Amniotic stem cell (primary cell): ENCODE measurements at places on chromosomes 5 and 9.

DNA sequence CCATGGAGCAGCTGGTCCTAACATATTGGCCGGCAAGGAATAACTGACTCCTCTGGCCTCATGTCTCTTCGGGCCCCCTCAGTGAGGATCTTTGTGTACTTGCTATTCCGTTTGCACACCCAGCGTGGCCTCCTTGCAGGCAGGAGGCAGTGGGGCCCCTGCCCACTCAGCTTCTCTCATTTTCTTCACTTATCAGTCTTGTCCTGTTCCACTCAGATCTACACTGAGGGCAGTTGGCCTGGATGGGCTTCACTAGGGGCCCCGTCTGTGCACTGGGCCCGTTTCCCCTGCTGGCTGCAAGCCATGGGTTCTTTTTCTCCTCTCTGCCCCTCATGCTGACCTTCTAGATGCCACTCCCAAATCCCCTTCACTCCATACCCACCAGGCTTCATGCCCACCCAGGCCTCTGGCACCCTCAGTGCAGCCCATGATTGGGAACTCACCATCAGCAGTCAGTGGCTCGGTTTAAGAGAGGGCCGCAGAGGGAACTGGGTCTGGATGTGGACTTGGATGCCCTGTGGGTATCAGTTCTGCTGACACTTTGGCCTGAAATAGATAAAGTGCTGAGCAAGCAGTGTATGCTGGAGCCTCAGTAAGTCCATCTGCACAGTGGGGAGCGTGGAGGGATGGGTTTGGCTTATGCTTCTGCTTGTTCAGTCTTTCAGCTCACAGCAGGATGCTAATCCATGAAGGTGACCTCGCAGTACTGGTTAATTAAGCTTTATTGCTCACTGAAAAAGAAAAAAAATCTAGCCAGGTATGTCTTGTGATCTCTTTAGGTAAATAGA lies 57.9 kb downstream of the ERBIN start:
- DNase-seq = no peak

GRCh38 chr9:113993838-113994540 lies 84.1 kb downstream of the AMBP start:
- DNase-seq = no peak

DNA sequence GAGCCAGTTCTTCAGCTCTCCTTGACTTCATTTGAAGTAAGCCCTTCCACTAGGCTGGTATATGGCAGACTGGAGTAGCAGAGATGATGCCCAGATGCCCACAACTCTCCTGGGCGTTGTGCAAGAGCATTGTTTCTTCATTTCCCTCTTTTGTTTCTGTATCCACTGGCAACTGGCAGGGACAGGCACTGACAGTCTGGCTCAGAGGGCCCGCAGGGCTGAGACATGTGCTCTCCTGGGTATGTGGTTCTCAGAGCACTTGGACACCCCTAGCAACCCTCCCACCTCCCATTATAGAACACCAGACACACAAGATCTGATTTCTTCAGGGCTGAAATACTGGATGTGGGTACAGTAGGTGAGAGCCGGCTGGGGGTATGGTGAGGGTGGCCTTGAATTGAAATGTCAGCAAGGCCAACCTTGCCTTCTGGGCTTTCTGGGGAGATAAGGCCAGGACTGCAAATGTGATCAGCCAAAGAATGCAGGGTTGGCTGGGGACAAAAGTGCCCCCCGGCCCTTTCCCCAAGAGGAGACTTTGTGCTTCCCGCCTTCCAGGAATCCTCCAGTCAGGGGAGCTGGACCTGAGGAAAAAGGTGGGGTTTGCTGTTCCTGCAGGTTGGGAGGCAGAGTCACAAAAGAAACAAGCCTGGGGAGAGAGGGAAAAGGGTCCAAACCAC lies 28.6 kb upstream of the CTNNA1 start:
- no peak for DNase-seq

DNA sequence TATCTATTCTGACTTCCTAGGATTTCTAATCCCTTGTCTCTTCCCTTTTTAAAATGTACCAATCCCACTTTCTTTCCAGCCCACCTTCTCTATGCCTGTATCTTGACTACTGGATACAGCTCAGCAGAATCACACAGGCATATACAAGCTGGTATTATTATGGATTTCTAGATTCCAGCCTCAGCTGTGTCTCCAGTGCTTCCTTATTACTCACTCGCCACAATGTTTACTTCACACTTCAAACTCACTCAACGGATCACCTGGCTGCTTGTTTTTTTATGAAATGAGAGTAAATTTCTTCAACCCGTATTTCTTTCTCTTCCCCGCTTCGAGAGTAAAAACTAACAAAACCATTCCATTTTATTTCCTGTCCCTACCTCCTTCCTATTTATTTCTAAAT lies 38.8 kb downstream of the CWC27 start:
- no peak for DNase-seq

GRCh38 chr5:124670722-124671184 lies 75.7 kb downstream of the ZNF608 start:
- no peak for DNase-seq

GRCh38 chr5:31815376-31815775 lies 176.4 kb downstream of the PDZD2 start:
- DNase-seq = no peak

- DNase-seq = no peak
Observed at GRCh38 chr9:35026671-35027070, 37.1 kb downstream of the DNAJB5 start.
